ENCODE measurements at places on chromosomes 1 and 21.

GRCh38 chr1:201721082-201722049 is 107.6 kb upstream of the IPO9 start:
- DNase-seq = no peak

DNA sequence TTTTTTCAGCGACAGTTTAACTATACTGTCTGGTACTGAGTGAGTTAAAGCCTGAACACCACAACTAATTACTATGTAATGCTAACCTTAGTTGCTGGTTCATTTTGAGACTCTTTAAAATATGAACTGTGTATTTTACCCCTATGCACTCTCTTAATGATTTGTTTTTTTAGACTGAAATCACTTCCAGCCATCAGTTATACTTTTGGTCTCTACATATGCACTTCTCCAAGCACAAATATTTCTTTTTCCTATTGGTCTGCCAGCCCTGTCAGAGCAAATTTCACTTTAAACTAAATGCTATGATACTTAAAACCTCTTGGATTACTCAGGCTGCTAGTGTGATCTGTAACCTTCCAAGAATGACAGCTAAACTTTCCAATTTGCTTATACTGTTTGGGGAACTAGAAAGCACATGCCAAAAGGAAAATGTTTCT is 38.1 kb upstream of the SCYL3 start:
- no peak for DNase-seq

DNA sequence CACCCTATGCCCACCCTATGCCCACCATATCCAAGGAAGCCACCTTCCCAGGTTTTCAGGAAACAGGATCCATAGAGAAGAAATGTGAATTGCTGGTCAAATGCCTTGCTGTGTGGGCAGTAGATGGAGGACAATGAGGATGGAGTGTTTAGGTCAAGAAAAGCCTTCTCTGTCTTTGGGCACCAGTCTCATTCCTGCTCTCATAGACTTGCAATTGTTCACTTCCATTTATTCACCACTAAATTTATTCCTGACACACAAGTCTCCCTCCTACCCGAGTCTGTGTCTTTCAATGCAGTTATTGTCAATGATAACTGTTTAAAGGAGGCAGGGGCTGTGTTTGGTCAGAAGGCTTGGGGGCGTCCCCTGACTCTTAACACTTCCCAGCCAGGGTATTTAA is 48.0 kb upstream of the ITPKB start:
- DNase-seq = no peak

DNA sequence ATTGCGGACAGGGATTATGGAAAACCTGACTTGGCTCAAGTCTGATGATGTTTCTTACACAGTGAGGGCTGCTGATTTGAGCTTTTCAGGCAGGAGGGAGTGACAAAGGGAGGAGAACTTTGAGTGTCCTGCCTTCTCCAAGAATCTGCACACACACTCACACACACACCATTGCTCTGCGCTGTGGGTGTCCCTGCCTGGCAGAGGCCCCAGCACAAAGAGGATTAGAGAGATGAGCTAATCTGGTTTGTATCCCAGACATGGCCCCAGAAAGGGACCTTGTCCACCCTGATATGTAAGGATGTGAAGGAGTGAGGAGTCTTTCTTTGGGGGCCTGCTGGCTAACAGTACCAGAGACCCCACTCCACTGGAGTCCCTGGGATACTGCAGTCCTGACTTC is 5.9 kb upstream of the WNT2B start:
- no peak for DNase-seq

- DNase-seq = no peak
These were observed 2.4 kb upstream of the MMP23B start for GRCh38 chr1:1629430-1630190.

GRCh38 chr1:1618396-1619068 is 3.2 kb downstream of the MIB2 start:
- DNase-seq = no peak

GRCh38 chr1:232877365-232878028 is 72.3 kb downstream of the MAP10 start:
- DNase-seq = no peak

DNA sequence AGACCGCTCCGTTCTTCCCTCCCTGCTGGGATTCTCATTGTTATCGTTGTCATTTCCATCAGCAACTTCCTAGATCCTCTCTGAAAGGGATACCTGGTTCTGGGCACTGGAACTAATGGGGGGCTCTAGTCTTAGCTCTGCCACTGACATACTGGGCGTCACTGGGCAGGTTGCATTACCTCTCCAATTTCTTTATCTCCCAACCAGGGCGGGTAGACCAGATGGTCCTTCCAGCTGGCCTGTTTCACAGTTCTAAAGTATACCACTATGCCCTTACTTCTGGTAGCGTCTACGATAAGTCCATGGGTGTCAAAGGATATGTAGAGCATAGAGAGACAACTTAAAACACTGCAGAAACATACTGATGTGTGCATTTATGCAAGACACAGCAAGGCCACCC is 1.4 kb downstream of the GPR37L1 start:
- DNase-seq = no peak

DNA sequence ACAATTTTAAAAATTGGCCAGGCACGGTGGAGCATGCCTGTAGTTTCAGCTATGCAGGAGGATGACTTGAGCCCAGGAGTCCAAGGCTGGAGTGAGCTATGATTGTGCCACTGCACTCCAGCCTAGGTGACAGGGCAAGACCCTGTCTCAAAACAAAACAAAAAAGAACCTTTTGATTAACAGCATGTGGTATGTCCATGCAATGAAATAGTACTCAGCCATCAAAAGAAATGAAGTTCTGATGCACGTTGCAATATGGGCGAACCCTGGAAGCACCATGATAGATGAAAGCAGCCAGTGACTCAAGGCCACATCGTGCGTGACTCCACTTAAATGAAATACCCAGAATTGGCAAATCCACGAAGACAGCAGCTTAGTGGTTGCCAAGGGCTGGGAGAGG is 47.5 kb downstream of the FBXO2 start:
- DNase-seq = no peak

Data from renal pelvis (tissue), 12 donors.